ENCODE measurements at places on chromosomes 1 and 21. TPM values are rescaled to one million over a fixed set of nuclear protein-coding genes. Genes with fewer than 3 reads are reported as not detected.

GRCh38 chr1:108854221-108855019 is 2.5 kb downstream of the AKNAD1 start:
- DNase-seq, result peak; percentile 45

- peak; percentile 97 for DNase-seq
These were observed 505.2 kb downstream of the PLPP3 start for GRCh38 chr1:56074007-56074651.

DNA sequence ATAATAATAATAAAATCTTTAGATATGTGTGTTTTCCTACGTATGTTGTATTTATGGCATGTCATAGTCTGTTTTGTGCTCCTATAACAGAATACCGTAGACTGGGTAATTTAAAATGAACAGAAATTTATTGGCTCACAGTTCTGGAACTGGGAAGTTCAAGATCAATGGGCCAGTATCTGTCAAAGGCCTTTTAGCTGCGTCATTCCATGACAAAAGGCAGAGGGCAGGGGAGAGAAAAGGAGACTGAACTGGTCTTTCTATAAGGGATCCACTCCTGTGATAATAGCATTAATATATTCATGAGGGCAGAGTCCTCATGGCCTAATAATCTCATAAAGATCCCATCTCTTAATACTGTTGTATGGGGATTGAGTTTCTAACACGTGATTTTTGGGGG is 7.1 kb upstream of the SFT2D2 start:
- no peak for DNase-seq

GRCh38 chr1:36652011-36652410 is 169.3 kb upstream of the CSF3R start:
- DNase-seq, result no peak

Gene AKR7A3
- 1.3 TPM for total RNA-seq

- DNase-seq, result no peak
These were observed 166.1 kb upstream of the ZC3H12A start for GRCh38 chr1:37308031-37308960.

DNA sequence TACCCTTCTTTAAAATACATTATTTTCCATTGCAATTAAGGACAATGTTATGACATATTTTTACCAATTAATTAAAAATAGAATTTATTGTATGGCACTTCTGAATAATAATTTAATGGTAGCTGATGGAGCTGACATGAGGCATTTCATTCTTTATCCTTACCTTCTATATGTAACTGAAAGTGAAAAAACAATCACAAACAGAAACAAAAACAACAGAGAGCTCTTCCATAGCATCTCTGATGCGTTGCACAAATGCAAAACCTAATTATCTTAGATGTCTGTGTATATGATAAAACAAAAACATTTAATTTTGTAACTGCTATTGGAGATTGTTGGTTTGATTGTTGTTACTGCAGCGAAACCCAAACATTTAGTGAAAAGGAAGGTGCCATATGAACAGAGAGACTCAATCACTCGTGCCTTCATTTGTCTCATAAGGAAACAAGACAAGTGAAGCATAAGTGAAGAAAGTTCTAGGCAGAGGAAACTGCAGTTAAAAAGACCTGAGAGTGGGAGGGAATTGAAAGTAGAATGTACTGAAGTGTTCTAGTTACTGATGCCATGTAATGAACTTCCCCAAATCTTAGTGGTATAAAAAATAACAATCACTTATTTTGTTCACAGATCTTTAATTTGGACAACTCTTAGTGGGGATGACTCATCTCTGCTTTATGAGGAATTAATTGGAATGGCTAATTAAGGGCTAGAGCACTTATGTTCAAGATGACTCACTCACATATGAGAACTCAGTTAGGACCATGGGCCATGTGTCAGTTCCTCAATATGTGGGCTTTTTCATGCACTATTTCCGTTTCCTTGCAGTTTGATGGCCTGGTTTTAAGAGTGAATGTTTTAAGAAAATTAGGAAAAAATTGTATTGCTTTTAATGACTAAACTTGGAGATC is 245.0 kb upstream of the OLFM3 start:
- DNase-seq, result no peak

Gene CD1B
- 0.09 TPM for total RNA-seq

Gene KIF21B
- total RNA-seq, result 0.58 TPM

DNA sequence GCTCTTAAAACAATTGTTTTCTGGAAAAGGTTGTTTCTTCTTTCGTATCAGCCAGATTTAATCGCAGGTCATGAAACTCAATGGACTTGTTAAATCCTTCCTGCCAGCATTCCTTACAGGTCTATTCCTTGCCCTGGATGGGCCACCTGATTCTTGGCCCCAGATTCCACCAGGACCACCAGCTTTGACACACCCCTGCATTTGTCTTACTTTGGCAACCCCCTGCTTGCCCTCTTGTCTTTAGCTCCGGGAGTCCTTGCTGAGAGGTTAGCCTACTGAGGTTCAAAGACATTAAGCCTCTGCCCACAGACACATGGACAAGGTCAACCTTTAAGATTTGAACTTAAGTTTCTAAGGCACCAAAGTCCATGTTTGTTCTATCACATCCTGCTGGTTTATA is 27.1 kb upstream of the DAB1 start:
- DNase-seq, result no peak

DNA sequence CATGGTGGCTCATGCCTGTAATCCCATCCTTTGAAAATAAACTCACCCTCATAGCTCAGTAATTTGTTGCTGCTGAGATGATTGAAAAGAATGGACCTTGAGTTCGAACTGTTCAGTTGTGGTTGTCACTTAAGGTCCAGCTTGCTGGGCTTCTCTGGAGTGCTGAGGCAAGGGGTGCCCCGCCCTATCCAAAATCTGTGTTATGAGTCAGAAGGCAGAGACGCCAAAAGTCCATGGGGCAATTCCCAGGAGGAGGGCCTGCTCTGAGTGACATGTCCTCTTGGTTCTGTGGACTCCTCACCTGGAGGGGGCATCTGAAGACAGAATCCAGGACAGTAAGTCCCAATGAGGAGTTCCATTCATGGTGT is 64.8 kb downstream of the MYOM3 start:
- DNase-seq, result peak; percentile 32

DNA sequence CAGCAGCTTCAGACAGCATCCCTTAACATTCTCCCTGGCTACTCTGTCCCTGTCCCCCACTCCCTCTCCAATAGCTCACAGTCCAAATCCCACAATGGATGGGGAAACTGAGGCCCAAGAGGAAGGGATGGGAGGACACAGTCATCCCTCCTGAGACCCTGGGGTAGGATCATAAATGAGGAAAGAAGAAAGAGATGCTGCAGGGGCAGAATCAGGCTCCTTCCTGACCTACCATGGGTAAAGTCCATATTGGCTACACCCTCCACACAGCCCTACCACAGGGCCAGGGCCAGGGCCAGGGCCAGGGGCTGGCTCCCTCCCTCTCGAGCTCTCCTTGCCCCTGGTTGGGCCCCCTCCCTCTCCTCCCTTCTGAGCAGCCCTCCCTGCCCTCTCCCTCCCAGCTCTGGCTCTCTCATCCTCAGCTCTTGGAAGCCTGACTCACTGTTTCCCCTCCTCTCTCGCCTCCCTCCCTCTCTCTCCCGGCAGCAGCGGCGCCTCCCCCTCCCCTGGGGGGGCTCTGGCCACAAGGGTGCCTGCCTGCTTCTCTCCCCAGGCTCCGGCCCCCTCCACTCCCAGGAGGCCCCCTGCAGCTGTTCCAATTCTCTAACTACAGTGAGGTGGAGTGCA is 4.9 kb downstream of the AHDC1 start:
- peak; percentile 96 for DNase-seq

GRCh38 chr21:42115136-42115683 is 44.1 kb downstream of the UMODL1 start:
- DNase-seq, result no peak

DNA sequence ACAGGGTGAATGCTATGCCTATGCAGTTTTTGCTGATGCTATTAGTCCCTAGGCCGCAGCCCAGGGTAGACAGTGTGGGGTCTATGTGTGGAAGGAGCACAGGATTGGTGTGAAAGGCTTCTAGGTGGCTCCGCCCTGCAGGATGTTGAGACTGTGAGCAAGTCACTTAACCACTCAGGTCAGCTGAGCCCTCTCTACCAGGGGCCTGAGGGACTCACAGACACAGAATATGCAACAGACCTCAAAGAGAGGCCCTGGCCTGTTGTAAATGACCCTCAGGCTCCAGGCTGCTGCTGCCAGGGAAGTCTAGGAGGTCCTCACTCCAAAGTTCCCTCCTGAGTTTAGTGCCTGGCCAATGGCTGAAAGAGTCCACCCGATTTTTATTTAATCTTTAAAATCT is 11.0 kb downstream of the NHLH2 start:
- no peak for DNase-seq

GRCh38 chr1:22612671-22613571 is 23.5 kb upstream of the C1QA start:
- DNase-seq, result no peak

Gene RAB3B
- 0.18 TPM for total RNA-seq

All from muscle of leg (tissue), 16 donors.